Skeletal muscle tissue (tissue), 5 donors: ENCODE measurements at places on chromosomes 3 and 15. TPM values are rescaled to one million over a fixed set of nuclear protein-coding genes. Genes with fewer than 3 reads are reported as not detected.

Gene SLC22A14
- total RNA-seq = under 0.01 TPM

Gene GRAMD2A
- total RNA-seq = 2.1 TPM

Gene CRYBG3
- 27.1 TPM for total RNA-seq

Gene GUCA1C
- not detected for total RNA-seq

Gene STRIT1
- total RNA-seq = 1.0 TPM

Gene RASL12
- total RNA-seq = 15.1 TPM

Gene GHSR
- not detected for total RNA-seq
